ENCODE measurements at places on chromosomes 5 and 9.
A peak's percentile ranks its signal among the peaks of the same experiment; 100 is the strongest.

- DNase-seq, result no peak
Observed at GRCh38 chr9:71928376-71928775, 16.9 kb downstream of the C9orf85 start.

- DNase-seq, result no peak
Observed at GRCh38 chr5:45454114-45454513, 242.1 kb downstream of the HCN1 start.

GRCh38 chr5:149410071-149410470 is 31.0 kb upstream of the IL17B start:
- no peak for DNase-seq

GRCh38 chr9:6566409-6567139 is 79.0 kb downstream of the GLDC start:
- DNase-seq, result no peak

GRCh38 chr5:2829239-2829638 is 77.8 kb upstream of the IRX2 start:
- DNase-seq, result no peak

DNA sequence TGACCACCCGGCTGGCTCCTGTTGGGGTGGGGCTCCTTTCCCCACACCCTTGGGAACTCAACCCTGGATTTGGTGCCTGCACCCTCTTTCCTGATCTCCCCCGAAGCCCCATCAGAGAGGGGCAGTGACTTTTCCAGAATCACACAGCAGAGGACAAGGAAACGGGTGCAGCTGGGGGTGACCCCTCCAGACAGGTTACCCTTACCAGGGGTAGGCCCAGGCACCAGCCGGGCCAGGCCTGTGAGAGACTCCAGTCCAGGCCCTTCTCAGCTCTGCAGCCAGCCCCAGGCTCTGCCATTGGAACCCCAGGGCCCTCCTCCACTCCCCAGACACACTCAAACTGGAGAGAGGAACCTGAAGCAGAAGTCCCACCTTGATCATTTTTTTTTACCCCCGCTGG is 19.0 kb upstream of the PHYHD1 start:
- no peak for DNase-seq

- no peak for DNase-seq
Observed at GRCh38 chr5:167243463-167243862, 1048.0 kb upstream of the WWC1 start.

DNA sequence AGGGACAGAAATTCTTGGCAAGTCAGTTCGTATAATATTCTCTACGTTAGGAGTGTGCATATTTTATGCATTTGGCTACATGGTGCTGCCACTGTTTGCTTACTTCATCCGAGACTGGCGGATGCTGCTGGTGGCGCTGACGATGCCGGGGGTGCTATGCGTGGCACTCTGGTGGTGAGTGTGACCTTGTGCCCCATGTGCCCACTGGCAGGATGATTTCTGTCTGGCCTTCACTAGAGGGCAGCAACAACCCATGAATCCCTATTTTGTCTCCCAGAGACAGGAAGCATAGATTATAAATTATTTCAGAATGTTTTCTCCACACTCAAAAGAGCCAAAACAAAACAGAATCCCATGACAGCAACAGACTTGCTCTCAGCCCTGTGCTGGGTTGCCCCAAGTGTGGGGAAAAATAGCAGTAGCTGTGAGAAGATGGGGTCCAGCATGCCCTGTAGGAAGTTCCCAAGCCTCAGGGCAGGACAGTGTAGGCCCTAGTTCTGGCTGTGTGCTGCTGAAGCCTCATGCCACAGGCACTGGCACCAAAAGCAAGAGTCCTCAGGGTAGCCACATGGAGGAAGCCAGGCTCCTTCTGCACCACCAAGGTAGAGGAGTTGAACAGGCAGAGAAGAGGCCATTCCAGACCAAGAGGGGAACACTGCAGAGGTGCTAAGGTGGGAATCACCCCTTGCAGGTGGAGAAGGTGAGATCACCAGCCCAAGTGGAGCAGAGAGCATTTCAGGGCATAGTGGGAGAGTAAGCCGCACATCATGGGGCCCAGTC is 16.0 kb downstream of the SLC22A5 start:
- DNase-seq, result peak; percentile 40

DNA sequence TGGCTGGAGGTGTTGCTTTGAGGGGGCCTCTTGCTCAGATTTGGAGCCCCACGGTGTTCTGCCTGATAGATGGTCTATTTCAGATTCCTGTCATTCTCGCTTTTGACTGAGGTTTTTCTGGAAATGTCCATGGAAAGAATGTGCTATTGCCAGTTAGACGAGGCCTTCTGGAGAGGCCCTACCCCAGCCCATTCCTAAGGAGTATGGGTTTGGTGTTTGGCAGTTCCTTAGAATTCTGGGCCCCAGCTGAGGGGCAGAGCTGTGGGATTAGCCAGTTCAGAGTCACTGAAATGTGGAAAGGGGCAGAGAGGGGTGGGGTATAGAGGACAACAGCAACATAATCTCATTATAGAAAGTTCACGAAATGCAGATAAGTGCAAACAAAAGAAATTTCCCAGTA is 50.5 kb downstream of the GALNT10 start:
- DNase-seq, result no peak

DNA sequence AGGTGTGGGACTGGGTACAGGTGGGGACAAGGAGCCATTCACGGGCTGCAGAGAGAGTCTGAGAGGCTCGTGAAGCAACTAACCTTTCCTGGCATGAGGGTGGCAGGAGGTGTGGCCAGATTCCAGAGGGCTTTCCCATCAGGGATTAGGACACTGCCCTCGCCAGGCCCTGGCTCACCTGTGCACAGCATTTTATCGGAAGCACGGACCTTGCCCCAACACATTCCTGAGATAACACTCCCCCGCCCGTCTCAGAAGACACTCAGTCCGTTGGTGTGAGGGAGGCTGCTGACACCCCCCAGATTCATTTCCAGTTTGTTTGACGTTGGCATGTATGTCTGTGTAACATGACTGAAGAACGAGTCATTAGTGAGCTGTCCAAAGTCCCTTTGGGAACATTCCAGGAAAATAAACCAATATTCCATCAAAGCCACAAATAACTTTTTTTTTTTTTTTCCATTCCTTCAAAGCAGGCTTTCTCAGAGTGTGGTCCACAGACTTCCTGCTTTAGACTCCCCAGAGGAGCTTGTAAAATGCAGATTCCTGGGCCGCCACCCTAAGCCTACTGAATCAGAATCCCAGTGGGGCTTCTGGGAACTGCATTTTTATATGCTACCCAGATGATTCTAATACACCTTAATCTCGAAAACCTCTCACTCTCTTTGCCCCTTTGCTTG is 23.4 kb downstream of the WWC1 start:
- no peak for DNase-seq

DNA sequence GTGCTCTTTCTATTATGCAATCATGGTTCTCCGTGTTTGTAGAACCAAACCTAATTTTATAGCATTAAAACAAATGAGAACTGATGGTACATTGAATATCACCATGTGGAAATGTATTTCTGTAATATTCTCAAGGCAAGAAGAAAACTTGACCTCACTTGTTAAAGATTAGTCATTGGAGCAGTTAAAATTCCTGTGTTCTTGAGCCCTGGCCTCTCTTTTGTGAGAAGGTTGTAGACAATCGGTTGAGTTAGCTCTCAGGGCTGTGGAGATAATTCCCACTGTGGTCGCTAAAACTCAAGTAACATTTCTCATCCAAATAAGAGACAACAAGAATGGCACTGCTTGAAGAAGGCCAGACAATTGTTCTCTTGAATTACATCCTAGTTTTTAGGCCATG is 216.0 kb upstream of the KLF4 start:
- DNase-seq, result no peak

GRCh38 chr9:129898185-129898584 is 62.9 kb downstream of the USP20 start:
- no peak for DNase-seq

GRCh38 chr9:132161743-132162184 is at the start of gene NTNG2:
TSS of gene NTNG2 (plus strand) at chr9:132162058. CDS start at chr9:132166832, 4,774 bp downstream.
- DNase-seq, result no peak

GRCh38 chr5:62684310-62684709 is 105.7 kb downstream of the LRRC70 start:
- no peak for DNase-seq

DNA sequence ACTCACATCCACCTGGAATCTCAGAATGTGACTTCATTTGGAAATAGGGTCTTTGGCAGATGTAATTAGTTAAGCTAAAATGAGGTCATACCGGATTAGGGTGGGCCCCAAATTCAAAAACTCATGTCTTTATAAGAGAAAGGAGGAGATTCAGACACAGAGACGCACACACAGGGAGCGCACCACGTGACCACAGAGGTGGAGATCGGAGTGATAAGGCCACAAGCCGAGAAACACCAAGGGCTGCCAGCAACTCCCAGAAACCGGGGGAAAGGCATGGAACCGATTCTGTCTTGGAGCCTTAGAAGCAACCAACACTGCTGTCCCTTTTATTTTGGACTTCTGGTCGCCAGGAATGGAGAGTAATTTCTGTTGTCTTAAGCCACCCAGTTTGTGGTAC is 31.8 kb upstream of the LMX1B start:
- DNase-seq, result no peak

DNA sequence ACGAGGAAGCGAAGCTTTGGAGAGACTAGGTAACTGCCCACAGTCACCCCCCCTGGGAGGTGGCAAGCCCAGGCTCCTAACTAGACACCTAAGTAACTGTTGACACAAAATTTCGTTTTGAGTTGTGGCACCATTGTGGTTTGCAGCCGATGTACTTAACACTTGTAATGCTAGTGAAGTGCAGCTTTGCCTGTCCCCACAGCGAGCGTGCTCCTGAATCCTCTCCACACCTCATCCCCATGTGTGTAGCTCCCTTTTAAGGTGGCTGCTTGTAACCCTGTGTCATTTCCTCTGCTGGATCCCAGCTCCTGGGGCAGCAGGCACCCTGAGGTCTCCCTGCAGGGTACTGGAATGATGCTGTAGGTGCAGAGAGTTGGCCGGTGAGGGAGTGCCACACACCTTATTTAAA is 114.9 kb downstream of the TRIO start:
- DNase-seq, result no peak

DNA sequence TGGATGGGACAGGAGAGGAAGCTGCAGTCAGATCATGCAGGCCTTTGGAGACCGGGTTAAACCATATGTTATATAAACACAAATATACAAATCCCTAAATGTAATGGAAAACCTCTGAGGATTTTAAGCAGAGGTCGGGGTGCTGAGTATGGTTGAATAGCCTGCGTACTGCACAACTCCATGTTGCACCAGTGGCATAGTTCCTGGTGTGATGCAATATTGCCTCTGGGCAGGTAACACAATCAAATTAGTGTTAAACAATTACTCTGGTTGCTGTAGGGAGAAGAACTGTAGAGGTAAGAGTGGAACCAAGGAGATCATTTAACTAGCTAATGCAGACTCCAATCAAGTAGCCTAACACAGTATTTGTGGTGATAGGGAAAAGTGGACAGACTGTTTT is 21.3 kb upstream of the RNF145 start:
- no peak for DNase-seq

DNA sequence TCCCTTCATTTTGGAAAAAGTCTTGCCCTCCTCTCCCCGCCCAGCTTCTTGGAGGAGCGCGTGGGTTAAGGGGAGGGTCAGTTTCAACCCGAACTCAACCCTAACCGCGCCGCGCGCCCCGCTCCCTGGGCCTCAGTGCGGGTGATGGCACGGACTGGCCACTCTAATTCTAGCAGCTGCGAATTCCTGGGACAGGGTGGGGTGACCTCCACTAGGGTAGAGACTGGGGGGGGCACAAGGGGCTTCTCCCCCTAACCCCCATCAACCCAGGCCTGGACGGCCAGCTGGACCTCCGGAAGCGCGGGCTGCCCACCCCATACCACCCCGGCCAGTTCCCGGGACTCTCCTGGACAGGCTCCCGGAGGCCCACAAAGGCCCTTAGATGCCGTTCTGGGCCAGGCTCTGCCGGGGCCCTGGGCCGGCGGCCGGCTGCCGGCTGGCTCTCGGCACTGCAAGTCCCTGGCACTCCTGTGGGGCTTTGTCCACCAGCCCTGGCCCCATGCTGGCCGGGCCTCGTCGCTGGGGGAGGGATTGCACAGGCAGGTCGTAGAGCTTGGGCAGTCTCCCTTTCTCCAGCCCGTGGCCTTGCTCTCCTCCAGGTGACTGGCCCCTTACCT is 7.2 kb upstream of the PSD2 start:
- no peak for DNase-seq

DNA sequence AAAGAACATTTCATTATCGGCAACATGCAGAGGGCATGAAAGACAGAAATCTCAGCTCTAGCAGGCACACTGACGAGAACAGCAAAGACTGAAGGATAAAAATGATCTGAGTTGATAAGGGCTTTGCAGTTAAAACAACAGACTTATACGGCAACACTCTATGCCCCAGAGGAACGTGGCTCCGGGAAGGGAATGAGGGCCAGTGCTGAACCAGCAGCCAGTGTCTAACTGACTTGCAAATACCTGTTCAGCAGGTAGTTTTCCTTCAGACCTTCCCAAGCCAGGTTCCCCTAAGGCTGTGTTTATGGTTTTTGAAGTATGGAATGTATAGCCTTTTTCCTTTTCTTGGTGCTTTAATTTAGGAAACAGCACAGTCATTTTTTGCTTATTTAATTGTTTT is 121.3 kb upstream of the CDH18 start:
- DNase-seq, result no peak

- no peak for DNase-seq
Observed at GRCh38 chr5:170821257-170821800, 37.8 kb downstream of the GABRP start.

GRCh38 chr9:5392285-5392684 is 45.4 kb downstream of the PLGRKT start:
- no peak for DNase-seq

DNA sequence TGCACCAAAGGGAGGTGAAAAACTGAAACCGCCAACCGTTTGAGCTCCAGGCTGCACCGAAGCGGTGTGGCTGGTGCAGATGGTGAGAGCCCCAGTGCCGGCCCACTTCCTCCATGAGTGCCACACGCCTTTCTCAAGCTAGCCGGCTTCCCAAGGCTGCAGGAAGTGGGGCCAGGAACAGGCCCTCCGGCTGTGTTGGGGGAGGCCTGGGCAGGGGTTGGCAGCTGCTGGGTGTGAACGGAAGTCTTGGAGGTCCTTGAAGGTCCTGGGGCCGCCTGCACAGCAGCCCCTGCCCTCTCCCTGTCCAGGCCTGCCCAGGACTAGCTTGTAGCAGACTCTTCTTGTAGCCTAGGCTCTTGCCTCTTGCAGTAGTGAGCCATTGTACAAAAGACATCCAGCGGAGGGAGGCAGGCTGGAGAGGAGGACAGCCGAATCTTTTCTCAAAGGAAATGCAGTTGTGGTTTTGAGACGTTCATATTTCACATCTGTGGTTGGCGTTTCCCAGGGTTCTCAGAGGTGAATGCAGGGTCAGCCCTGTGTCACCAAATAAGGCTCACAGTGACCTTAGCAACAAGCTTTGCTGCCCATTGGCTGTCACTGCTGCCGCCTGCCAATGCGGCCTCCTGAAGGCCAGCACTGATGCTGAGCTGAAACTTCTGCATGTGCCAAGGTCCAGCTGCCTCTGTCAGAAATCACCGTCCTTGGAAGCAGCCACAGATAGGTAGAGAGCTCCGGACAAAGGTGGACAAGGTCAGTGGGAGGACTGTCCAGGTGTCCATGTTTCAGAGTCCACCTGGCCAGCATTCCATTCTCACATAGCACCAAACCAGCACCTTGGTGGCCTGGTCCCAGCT is 23.9 kb downstream of the IRF1 start:
- no peak for DNase-seq

- DNase-seq, result no peak
Observed at GRCh38 chr9:126692041-126692758, 78.5 kb downstream of the LMX1B start.

- no peak for DNase-seq
Observed at GRCh38 chr5:127061956-127062355, 11.3 kb downstream of the C5orf63 start.

GRCh38 chr5:135393691-135394090 is 5.3 kb downstream of the MACROH2A1 start:
- DNase-seq, result no peak
